ENCODE measurements at places on chromosomes 5 and 9. TPM values are rescaled to one million over a fixed set of nuclear protein-coding genes. Genes with fewer than 3 reads are reported as not detected.

Gene PARP8
- total RNA-seq, result 27.5 TPM

Gene SHC3
- 1.8 TPM for total RNA-seq

Gene NSUN2
- 42.2 TPM for total RNA-seq

Gene ITGA2
- total RNA-seq, result 7.2 TPM

Gene CDKN2B-AS1
- total RNA-seq, result not detected

Gene TMEM174
- total RNA-seq, result not detected

Gene GPR107
- 47.5 TPM for total RNA-seq

Gene PCDHB11
- 10.6 TPM for total RNA-seq

Gene TRIP13
- total RNA-seq, result 1.6 TPM

Gene TCOF1
- total RNA-seq, result 23.4 TPM

Gene JAK2
- 77.8 TPM for total RNA-seq

Gene OCLN
- total RNA-seq, result 8.5 TPM

Gene HTR4
- 7.8 TPM for total RNA-seq

Measured in thoracic aorta (tissue), 2 donors.